Lower leg skin (tissue), 4 donors: ENCODE measurements at places on chromosomes 4 and X.

DNA sequence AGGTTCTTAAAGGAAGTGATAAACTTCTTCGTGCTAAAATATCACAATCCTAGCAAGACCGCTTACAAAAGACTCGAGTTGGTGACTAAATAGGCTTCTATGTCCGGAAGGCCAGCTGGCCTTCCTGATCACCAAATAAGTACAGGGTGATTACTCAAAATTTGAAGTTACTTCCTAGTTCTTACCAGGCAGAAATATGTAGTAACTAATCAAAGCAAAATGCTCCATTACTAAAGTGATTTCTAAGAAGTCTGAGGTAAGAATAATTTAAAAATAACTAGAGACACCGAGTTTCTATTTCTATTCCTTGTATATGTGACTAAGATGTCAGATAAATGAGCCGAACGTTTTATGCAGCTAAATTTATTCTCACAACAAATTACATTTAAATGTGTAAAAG is 62.2 kb downstream of the NSUN7 start:
- DNase-seq: no peak

DNA sequence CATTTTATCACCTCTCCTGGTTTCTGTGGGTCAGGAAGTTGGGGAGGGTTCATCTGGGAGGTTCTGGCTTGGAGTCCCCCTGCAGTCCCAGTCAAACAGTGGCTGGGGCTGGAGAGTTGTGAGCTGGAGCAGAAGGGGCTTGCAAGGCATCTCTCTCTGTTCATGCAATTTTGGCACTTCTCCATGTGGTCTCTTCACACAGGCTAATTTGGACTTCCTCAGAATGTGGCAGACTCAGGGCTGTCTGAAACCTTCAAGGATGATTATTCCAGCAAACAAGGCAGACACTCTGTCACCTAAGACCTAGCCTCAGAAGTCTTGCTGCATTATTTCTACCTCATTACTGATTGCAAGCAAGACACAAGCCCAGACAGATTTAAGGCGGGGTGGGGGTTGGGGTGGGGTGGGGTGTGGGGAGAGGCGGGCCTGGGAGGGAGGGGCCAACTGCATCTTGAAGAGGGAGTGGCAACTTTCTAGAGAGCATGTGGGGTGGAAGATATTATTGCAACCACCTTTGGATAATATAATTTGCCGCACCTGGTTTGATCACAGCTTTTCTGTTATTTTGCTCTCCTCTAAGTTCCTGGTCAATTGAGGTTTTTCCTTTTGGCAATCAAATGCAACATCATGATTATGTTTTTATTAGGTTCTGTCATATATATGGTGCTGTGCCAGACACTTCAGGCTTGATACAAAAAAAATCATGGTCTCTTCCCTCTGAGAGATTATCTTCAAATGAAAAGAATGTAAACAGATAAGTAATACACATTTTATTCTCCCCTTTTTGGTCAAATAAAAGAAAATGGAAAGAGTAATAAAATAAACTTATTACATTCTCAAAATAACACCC is 799.5 kb downstream of the RPA4 start:
- no peak for DNase-seq

DNA sequence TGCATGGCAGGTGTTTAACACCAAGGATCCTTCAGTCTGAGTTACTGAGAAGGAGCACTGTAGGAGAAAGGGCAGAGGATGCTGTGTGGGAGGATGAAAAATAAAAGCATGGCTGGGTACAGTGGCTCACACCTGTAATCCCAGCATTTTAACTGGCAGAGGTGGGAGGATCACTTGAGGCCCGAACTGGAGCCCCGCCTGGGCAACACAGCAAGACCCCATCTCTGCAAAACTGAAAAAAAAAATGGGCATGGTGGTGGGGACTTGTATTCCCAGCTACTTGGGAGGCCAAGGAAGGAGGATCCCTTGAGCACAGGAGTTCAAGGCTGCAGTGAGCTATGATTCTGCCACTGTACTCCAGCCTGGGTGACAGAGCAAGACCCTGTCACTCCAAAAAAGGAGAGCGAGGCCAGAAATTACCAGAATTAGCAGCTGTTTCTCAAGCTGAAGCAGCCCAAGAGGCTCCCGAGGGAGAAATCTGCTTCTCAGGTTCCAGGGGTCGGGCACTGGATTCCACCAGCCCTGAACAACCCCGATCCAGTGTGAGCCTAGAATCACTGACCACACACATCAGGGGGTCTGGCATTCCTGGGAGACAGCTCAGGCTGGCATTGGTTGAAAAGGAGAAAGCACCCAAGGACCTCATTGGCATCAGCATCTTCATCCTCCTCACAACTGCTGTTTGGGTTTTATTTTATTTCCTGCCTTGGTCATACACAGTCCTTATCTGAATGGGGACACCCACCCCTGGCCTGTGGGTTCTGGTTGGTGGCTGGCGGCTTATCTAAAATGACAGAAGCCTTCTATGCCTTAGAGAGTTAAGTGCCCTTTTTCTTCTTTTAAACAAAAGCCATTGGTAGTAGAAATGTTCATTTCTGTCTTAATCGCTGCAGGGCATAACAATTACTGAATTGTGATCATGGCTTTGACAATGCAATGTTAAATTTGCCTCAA is 66.3 kb upstream of the TRIM2 start:
- DNase-seq: no peak

- no peak for DNase-seq
These were observed 62.0 kb downstream of the AWAT2 start for GRCh38 chrX:69987691-69988090.

DNA sequence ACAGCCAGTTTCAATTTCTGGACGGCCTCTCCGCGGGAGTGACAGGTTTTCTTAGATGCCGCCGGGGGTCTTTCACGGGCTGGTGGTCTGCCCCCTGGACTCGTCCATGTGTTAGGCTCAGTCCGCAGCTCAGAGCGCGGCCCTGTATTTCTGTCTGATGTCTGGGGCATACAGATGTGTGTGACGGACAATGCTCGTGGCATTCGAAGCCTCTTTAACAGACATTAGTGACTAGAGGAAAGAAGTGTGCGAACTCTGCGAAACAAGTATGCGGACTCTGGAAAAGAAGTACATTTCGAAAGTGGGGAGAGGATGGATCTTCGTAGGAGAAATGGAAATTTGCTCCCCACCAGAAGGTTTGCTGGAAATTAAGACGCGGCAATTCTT is 793 bp upstream of the DCUN1D4 start:
- peak; percentile 22 for DNase-seq

DNA sequence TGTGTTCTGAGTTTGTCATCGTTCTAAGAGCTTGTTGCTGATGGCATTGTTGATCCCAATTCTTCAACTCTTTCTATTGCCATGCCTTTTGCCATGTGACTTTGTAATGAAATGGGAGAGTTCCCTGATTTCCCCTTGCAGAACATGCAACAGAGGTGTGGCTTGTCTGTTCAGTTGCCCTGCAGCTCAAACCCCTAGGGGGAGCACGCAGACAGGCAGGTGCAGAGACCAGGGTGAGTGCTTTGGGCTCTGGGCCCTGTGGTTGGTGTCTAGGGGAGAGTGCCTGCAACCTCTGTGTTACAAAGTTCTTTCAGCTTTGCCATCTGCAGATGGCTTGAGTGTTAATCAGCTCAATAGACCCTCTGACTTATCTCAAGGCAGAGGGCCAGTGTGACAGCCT is 332.7 kb downstream of the MID1IP1 start:
- DNase-seq: no peak

- DNase-seq: no peak
These were observed 27.6 kb downstream of the NYX start for GRCh38 chrX:41474726-41475100.

GRCh38 chrX:38882894-38883626 is 81.8 kb downstream of the MID1IP1 start:
- DNase-seq: no peak

DNA sequence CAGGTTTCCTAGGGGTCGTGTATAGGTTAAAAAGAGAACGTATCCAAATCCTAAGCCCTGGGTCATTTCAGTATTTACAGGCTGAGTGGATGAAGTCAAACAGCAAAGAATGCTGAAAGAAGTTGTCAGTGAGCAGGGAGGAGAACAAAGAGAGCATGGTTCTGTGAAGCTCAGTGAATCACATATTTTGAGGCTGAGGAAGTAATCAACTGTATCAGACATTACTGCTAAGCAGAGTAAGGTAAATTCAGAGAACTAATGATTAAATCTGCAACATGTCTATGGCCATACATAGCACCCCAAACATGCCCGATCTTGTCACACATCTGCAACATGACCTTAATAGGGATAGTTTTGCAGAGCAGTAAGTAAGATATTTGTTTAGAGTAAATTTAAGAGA is 1130.3 kb downstream of the RAPGEF2 start:
- no peak for DNase-seq

GRCh38 chr4:188177997-188178675 is 38.9 kb downstream of the TRIML1 start:
- DNase-seq: no peak

DNA sequence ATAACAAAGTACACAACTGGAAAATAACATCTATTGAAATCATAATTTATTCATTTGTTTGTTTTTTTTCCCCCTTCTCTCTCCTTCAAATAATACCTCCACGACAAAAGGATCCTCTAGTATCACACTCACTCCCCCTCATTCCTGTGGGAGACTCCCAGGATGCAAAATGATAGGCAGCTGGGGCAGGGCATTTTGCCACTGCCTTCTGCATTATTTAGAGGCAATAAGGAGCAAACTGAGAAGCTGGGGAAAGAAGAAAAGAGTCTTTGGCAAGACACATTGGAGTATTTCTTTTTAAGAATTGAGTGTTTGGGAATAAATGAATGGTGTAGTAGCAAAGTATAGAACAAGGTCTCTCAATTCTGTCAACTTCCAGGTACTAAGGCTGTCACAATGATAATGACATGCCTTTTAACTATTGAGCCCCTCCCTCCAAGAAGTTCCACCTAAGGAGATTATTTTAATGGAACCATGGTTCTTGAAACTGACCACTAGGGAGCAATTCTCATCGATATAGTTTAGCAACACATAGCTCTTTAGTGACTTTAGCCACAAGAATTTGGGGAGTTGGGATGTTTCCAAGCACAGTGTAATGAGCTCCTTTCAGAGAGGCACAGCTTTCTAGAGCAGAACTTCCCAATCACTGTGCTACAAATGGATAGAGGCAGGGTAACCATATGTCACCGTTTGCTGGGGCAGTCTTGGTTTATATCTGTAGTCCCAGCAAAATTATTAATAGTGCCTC is 303.3 kb downstream of the FRMPD4 start:
- no peak for DNase-seq

DNA sequence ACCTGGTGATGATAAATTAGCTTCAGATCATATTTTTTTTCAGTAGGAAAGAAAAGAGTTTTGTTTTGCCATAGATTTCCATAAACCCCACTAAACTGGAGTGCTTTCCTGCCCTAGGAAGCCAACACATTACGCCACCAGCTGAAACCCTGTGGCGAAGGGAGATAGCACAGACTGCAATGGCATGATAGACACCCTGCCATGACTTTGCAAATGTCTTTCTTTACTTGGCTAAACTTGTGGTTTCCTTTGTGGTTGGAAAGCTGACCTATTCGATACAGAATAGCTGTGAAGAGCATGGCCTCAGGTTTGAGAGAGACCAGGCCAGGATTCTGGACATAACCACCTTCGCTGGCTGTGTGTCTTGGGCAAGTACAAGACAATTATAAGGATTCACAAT is 19.1 kb downstream of the MFAP3L start:
- no peak for DNase-seq

- DNase-seq: no peak
These were observed 616.8 kb downstream of the BCOR start for GRCh38 chrX:39480963-39481362.

DNA sequence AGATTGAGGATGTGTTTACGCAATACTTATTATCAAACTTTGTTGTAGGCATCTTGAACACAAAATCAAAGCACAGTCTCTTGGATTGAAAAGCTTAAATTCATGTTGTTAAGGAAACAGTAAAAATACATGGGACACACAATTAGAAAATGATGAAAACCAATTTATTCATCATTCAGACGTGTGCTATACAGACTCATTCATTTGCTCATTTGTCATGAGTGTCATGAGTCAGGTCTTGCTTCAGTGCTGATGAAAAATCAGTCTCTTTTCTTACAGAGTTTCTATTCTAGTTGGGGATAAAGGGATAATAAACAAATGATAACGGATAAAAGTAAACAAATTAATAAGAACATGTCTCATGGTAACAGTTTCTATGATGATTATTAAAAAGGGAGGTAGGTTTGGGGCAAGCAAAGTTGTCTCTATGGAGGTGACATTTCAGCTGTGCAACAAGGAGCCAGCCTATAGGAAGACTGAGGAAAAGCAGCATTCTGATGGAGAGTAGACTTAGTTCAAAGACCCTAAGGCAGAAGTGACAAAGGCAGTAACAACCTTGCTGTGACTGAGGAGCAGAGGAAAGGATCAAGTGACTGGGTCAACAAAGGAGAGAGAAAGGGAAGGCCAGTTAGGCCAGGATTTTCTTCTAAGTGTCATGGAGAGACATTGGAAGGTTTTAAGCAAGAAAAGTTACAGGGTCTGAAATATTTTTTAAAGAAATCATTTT is 224.0 kb upstream of the HHIP start:
- DNase-seq: no peak

DNA sequence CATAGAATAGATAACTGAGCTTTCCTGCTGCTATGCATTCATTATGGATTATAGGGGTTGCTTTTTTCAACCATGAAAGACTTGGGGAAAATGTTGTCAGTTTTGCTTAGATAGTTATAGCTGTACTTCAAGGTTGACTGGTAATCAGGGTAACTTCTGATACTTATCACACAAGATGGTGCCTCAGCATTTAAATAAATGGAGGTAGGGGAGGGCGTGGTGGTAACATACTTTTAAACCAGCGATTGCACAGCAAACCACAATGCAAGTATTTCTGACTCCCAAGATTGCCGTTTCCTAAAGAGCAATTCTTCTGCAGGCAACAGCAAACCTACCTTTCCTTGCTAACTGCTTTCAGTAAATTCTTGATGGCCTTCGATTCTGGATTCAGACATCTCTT is 1.3 kb downstream of the CXCL10 start:
- no peak for DNase-seq

DNA sequence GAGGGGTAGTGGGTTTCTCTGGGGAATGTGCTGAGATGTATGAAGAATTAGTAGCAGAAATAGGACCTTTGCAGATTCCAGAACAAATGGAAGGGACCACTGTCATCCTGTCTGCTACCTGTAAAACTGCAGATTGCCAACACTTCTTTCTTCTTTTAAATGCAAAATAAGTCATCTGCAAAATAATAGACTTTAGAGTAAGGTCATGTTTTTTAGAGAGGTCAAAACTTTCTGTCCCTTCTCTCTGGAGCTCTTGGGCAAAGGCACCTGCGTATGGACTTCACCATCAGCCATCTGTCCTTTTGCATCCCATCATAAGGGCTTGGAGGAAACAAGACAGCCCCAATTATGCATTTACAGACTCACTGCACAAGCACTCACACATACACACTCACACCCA is 121.1 kb upstream of the PPARGC1A start:
- no peak for DNase-seq

DNA sequence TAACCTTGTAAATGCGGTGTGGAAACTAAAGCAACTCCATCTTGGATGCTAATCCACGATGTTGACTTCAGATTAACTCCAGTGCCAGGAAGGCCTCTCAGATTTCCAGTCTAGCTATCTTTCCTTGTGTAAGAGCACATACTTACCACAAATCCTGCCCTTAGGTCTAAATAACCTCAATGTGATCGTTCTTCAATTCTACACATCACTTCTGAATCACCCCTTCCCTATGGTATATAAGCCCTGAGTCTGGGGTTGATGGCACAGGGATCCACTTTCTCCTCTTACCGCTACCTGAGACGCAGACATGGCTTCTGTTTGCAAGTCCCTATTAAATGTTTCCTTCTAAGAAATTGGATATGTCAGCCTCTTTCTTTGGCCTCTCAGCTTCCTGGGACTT is 17.5 kb upstream of the ZNF41 start:
- no peak for DNase-seq

GRCh38 chr4:152456609-152457008 is 79.3 kb downstream of the FBXW7 start:
- no peak for DNase-seq
